ENCODE measurements at places on chromosomes 11 and 22.

DNA sequence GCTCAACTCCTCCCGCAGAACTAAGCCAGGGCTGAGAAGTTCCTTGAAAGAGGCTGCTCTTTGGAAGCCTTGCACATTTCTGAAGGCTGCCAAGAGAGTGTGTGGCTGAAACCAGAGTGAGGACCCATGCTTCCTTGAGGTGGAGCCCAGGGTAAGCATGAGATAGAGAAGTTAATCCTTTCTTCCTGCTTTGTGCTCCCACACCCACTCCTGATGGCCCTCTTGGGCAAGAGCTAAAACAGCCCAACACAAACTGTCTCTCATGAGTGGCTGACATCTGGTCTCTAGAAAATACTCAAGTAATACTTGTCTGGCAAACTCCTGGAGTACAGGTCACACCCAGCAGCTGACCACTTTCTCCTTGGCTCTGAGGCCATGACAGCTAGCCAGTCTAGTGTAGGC is 523.7 kb downstream of the INSC start:
- DNase-seq, result no peak

DNA sequence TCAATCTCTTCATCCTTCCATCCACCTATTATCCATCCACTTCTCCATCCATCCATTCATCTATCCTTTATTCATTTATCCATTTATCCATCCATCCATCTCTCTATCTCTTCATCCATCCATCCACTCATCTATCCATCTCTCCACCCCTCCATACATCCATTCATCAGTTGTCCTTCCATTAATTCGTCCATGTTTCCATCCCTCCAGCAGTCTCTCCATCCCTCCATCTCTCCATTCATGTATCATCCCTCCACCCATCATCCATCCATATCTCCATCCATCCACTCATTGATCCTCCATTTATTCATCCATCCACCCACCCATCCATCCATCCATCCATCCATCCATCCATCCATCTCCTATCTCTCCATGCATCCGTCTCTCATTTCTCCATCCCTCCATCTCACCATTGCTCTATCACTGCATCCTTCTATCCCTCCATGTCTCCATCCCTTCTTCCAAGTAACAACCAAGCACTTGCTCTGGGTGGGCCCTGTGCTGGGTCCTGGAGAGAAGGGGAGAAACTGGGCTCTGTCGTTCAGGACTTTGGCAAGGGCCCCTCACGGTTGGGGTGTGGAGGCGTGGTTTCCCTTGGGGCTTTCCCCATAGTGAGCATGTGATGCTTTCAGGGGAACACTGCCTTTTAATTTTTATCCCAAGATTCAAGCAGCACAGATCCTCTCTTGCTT is 43.3 kb downstream of the SMIM38 start:
- DNase-seq, result no peak

- DNase-seq, result no peak
These were observed 53.0 kb upstream of the PRR5 start for GRCh38 chr22:44648821-44649565.

GRCh38 chr11:1520663-1521267 is 34.2 kb upstream of the MOB2 start:
- DNase-seq, result no peak

- DNase-seq, result peak; percentile 26
These were observed 46.1 kb upstream of the JAM3 start for GRCh38 chr11:134022748-134023147.

DNA sequence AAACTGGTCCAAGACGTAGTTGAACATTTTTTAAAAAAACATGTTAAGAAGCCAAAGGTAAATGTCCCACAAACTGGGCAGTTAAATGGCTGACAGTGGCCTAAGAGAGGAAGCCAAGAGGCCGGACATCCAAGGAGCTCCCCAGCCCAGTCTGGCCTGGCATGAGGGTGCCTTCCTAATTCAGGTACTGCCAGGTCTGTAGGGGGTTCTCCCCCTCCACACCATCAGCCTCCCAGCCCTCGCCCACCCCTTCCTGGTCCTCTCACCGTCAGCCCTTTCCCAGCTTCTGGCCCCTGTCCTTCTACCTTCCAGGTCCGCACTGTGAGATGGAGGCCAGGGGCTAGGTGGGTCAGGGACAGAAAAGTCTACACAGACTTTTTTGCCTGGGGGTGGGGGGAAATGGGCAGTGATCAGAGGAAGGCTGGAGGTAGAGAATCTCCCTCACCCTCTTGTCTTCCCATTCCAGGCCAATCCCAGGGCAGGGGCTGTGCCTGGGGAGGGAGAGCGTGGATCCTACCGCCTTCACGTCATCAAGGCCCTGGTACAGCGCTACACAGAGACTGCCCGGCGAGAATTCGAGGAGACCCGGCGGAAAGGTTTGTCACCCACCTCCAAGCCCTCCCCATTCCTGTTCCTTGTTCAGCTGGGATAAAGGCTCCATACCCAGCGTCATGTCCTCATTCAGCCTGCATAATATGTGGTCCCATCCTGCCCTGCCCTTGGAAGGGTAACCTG is 6.0 kb downstream of the ART5 start:
- DNase-seq, result no peak

- no peak for DNase-seq
These were observed 76.0 kb upstream of the SORL1 start for GRCh38 chr11:121376130-121376529.

GRCh38 chr22:33274214-33275072 is 216.3 kb upstream of the SYN3 start:
- DNase-seq, result no peak

DNA sequence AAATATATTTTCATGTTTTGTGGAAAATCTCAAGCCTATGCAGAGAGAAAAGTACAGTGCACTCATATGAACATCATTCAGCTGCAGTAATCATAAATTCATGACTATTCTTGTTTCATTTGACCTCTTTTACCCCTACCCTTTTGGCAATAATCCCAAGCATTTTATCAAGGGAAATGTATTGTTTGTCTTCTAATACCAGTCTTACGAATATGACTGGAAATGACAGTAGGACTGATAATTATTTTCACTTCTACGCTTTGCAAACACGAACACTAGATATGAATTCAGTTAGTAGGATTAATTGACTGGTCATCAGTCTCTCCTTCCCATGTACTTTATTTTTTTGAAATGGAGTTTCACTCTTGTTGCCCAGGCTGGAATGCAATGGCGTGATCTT is 90.3 kb downstream of the MTMR3 start:
- DNase-seq, result no peak

DNA sequence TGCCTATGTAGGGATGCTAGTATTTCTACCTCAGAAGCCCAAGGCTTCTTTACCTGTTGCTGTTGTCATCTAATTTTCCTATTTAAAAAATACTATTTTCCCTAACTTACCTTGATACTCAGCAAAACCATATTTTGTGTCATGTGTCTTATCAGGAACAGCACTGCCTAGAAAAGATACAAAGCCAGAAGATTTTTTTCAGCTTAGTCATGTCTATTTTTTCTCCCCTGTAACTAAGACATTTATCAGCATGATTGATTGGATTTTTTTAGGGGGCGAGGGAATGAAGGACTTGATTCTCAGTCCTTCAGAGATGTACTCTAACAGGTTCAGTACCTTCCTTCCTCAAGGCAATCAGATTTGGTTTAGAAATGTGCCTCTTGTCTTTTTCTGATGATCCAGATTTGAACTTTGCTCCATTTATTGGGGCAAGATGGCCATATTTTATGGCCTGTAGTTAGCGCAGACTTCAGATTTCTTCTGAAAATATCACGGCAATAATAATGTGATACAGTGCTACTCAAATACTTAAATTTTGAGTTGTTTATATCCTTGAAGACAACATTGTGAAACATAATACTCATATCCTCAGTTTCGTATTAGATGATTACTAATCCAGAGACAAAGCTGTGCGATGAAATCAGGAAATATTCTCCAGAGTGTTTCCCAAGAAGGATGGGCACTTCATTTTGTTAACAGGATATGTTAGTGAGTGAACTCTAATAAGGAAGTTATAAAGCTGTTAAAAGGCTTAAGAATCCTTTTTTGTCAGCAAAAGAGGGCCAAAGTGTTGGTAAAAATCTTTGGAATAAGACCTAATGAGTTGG is 3.8 kb upstream of the PIK3IP1 start:
- DNase-seq, result no peak

DNA sequence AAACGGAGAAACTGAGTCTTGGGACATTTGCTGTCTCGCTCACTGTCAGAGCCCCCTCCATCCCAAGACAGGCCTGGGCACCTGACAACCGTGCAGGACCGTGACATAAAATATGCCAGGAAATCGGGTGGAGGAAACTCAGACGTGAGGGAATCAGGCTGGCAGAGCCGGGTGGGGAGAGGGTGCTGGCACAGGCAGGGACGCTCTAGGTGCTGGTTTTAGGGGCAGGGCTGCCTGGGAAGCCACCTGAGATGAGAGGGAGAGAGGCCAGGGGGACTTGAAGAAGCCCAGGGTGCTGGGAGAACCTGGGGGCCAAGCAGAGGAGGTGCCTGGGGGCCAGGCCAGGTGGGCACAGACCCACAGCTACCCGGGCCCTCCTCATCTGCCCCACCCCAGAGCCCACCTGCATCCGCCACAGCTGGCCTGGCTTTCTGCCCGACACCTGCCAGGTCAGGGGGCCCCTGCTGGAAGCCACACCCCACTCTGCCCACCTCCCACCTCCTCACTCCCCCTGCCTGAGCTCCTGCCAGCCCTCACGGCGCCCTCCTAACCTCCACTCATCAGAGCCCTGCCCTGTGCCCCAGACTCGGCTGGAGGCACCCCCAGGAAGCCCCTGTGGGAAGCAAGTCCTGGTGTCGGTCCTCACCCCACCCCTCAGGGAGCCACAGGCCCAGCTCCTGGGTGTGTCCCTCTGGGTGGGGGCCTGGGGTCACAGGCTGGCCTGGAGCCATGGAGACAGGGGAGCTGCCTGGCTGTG is 27.3 kb upstream of the MUC5AC start:
- DNase-seq, result no peak

GRCh38 chr22:49303781-49304461 is 523.8 kb downstream of the BRD1 start:
- DNase-seq, result no peak

DNA sequence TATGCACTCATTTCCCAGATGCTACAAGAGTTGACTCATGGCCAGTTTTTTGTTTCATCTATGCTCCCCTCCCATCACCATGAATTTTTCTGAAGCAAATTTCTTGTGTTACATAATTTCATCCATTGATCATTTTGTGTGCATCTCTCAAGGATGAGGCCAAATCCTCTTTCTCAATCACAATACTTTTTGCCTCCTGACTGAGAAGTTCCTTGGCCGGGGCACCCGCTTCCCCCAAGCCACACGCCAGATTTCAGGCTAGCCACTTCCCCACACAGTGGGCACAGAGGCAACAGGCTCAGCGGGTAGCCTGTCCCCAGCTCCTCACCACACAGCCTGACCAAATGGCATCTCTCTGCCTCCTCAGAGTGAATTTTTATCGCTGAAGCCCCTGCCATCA is 9.8 kb upstream of the DSCAML1 start:
- no peak for DNase-seq

DNA sequence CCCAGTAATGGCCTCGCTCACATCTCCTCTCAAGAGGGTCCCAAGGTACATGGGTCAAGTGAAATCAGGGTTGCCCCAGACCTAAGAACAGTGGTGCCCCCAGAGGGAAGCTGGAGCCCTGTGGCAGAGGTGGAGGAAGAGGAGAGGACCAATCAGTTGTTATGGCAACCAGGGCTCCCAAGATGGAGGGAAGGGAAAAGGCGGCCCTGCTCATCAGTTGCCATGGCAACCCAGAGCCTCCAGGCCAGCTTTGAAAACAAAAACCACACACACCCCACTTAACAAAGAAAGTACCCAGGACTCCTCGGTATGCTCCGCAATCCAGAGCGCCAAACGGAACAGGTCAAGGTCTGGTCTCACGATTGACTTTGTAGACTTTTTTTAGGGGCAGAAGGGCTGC is 53.5 kb upstream of the SLC35C1 start:
- DNase-seq, result no peak
